CD4-positive, alpha-beta T cell treated with Interleukin-10 for 1 hour (primary cell): ENCODE measurements at places on chromosomes 4 and X.
A peak's percentile ranks its signal among the peaks of the same experiment; 100 is the strongest.

- no peak for DNase-seq
Observed at GRCh38 chr4:181140037-181140603, 1103.1 kb upstream of the TENM3 start.

GRCh38 chr4:27592738-27593137, 732.1 kb downstream of the STIM2 start:
- DNase-seq, result no peak

- no peak for DNase-seq
Observed at GRCh38 chr4:181579486-181579885, 663.7 kb upstream of the TENM3 start.

GRCh38 chr4:61772126-61772525, 572.0 kb downstream of the ADGRL3 start:
- no peak for DNase-seq

DNA sequence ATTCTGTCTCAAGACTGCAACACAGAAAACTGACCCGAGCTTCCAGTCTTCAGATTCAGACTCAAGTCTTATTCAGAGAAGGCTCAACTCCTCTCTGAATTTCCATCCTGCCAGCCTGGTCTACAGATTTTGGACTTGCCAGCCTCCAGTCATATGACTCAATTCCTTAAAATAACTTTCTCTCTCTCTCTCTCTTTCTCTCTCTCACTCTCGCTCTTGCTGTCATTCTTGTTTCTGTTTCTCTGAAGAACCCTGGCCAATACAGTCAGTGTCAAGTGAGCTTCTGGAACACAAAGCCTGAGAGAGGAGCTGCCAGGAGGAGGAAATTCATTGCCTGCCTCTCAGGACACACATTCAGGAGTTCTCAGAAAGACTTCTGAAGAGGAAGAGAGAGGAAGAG, 154.9 kb downstream of the PARM1 start:
- DNase-seq, result no peak

- no peak for DNase-seq
Observed at GRCh38 chr4:170743633-170744032, 653.9 kb upstream of the AADAT start.

DNA sequence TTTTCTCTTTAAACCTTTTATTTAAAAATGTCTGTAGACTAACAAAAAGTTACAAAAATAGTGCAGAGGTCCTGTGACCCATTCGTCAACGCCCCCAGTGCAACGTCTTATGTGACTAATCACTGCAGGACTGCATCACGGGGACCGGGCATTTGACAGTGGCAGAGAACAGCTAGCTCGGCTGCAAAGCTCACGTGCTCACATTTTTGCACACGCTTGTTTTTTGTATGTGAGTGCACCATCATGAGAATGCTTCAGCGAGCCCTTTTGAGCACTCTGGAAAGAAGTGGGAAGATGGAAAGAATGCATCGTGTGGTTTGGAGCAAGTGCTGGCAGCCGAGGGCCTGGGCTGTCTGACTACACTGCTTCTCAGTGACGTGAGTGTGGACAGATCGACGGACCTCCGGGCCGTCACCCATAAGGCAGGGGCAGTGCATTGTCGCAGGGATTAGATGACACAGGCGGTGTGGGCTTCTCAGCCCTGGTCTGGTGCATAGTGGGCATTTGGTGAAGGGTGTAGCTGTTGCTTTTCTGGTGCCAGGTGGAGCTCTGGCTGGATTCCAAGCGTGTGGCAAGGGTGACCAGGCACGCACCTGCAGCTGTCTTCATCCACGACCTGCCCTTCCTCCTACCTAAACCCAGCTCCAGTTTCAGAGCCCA, 17.7 kb downstream of the SPON2 start:
- DNase-seq, result no peak

DNA sequence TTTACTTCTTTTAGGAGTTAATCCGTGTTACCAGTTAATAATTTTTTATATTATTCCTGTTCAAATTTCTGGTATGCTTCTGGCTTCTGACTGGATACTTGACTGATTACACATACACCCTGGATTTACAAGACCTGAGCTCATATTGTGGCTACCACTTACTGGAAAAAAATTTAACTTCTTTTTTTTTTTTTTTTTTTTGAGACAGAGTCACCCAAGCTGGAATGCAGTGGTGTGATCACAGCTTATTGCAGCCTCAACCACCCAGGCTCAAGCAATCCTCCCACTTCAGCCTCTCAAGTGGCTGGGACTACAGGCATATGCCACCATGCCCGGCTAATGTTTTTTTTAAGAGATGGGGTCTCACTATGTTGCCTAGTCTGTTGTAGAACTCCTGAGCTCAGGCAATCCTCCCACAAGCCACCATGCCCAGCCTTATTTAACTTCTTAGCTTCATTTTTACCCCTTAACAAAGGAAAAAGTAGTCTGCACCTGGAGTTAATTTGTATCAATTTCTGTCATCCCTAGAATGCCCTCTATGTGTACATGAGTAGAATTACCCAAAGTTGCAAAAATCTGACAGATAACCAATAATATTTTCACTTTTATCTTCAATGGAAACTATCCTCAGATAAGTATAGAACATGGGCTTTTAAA, 50.3 kb downstream of the TMEM165 start:
- no peak for DNase-seq

GRCh38 chr4:161222889-161223288, 940.9 kb downstream of the FSTL5 start:
- DNase-seq, result no peak

GRCh38 chrX:85109235-85109634, 105.6 kb downstream of the APOOL start:
- DNase-seq, result no peak

- DNase-seq, result no peak
Observed at GRCh38 chr4:175929441-175929840, 117.4 kb upstream of the GPM6A start.

- DNase-seq, result no peak
Observed at GRCh38 chr4:123674762-123675465, 278.3 kb downstream of the SPRY1 start.

DNA sequence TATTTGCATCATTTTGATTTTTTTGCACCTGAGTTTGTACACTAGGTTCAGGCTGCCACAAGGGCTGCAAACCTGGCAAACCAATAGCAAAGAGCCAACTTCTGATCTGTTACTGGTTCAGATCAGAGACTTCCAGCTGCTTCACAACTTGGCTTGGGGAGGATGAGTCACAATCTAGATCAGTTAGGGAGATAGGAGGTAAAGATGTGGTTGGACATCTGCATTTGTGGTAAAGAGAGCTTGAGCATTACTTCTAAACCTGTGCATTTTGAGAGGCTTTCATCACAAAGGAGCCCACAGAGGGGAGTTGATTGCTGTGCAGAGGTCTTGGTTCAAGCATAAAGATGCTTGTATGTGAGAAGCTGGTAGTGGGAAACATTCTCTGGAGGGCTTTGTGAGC, 34.5 kb downstream of the LINC00632 start:
- DNase-seq, result peak; percentile 27

DNA sequence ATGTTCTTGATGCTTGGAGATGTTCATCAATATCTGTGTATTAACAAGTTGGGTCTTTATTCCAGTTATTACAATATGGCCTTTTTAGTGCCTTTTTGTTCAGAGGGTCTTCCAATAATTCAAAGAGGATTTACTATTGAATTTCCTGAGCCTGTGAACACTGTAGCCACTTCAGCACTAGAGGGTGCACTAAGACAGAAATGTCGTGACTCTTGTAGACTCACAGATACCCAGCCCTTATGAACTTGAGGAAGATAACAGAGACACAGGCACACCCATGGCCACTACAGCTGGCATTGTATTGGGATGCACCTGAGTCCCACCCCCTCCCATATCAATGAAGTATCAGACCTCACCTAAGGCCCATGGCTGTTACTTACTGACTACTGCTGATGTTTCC, 54.4 kb upstream of the ACTRT1 start:
- DNase-seq, result no peak

DNA sequence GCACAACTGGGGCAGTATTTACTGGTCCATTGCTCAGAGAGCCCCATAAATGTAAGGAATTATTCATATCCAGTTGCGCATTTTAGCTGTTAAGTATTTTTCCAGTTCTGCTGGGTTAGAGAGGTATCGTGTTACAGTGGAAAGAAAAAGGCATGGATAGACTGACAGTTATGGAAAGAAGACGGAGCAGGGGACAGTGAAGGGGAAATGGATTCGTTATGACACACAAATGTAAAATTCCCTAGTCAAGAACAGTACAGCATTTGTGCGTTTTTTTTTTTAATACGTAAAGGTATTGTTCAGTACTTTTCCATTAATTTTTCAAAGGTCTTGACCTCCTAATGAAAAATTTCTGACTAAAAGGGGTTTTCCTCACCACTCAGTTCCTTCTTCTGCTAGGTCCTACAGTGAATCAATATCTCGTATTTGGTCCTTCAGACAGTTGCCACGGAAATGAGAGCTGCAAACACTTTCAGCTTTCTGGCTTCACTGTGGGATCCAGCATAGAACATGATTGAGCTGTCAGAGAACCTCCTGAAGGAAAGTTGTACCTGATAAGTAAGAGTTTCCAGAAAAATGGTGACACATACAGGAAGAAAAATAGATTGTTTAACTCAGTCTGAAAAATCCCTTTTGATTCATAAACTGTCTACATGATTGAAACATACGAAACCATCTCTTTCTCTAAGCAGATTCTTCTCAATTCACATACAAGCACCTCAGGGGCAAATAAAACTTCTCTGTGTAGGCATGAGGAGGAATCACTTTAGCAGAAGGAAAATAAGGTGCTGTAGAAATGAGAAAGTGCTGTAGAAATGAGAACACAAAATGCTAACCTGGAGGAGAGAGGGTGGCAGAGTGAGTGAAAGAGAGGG, 21.8 kb upstream of the BBS12 start:
- DNase-seq, result no peak

DNA sequence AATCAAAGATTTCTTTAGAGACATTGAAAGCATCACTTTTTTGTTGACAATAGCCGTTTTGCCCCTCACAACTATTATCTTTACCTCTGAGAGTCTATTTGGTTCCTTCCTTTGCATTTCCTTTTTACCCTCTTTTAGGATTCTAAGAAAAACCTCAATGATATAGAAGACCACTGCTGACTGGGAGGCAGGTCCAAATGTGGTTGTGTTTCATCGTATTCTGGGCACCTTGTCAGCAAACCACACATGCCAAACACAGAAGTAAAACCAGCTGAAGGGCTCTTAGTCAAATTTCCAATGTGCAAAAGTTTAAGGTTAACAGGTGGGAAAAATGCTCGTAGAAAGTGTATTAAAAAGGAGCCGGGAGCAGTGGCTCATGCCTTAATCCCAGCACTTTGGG, 5.1 kb upstream of the PRMT9 start:
- no peak for DNase-seq

- DNase-seq, result no peak
Observed at GRCh38 chrX:23861215-23861896, 46.4 kb downstream of the APOO start.
